Inflammatory macrophage treated with lipopolysaccharide for 1 hour (primary cell): ENCODE measurements at places on chromosomes 3 and 15.
A peak's percentile ranks its signal among the peaks of the same experiment; 100 is the strongest.

DNA sequence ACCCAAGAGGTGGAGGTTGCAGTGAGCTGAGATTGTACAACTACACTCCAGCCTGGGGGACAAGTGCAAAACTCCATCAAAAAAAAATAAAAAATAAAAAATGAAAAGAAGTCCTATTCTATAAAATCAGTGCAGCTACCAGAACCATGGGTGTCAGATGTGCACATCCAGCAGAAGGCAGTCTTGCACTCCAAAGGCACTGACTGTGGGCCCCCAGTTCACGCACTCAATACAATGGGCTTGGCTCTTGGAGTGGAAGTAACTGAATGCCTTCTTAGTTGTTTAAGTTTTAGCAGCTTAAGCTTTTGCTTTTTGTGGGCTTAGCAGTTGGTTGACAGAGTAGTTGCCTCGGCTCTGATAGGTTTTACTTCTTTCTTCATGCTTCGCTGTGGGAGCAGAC lies 141.4 kb downstream of the AGBL1 start:
- no peak for DNase-seq

GRCh38 chr15:60511351-60512031 lies 32.5 kb upstream of the ICE2 start:
- no peak for DNase-seq

- no peak for DNase-seq
Measured at GRCh38 chr3:119776304-119776703, 5.6 kb upstream of the NR1I2 start.

- DNase-seq: no peak
Measured at GRCh38 chr15:70690491-70691276, 72.7 kb downstream of the UACA start.

- DNase-seq: no peak
Measured at GRCh38 chr3:7504886-7505775, 644.2 kb downstream of the GRM7 start.

- peak; percentile 79 for DNase-seq
Measured at GRCh38 chr3:23331141-23331935, 128.2 kb downstream of the UBE2E2 start.

DNA sequence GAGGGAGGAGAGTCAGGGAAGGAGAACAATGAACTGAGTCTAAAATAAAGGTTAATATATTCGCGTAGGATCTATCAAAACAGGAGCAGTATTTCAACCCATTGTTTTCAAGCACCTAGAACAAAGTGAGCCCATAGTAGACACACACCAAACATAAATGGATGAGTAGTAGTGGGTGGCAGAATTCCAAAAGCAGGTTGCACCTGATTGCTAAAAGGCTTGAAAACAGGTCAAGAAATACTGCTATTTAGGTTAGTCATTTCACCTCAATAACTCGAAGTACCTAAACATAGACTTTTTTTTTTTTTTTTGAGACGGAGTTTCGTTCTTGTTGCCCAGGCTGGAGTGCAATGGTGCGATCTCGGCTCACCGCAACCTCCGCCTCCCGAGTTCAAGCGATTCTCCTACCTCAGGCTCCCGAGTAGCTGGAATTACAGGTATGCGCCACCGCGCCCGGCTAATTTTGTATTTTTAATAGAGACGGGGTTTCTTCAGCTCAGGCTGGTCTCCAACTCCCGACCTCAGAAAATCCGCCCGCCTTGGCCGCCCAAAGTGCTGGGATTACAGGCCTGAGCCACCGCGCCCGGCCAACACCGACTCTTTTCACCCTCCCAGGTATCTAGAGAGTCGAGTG lies 855 bp upstream of the ABHD5 start:
- no peak for DNase-seq
